Ovary (tissue), 10 donors: ENCODE measurements at places on chromosomes 5 and 9. TPM values are rescaled to one million over a fixed set of nuclear protein-coding genes. Genes with fewer than 3 reads are reported as not detected.

Gene TMEM245
- 73.1 TPM for total RNA-seq

Gene RANBP3L
- 2.2 TPM for total RNA-seq

Gene ADAMTSL1
- total RNA-seq, result 2.0 TPM

Gene KCNIP1
- 1.7 TPM for total RNA-seq

Gene GZMA
- total RNA-seq, result not detected

Gene ITGA1
- total RNA-seq, result 10.4 TPM

Gene CFAP77
- total RNA-seq, result not detected

Gene F2RL2
- total RNA-seq, result not detected

Gene ELOVL7
- total RNA-seq, result 1.2 TPM

Gene CDH10
- 0.15 TPM for total RNA-seq

Gene CATSPER3
- 0.69 TPM for total RNA-seq

Gene SPATA31A3
- total RNA-seq, result not detected

Gene SLC23A1
- total RNA-seq, result 14.5 TPM

Gene CCL27
- total RNA-seq, result not detected

Gene PCDHA8
- total RNA-seq, result 0.45 TPM

Gene S100Z
- total RNA-seq, result not detected

Gene CD274
- total RNA-seq, result 1.7 TPM

Gene TNFAIP8
- 1.4 TPM for total RNA-seq

Gene MLANA
- not detected for total RNA-seq

Gene CARD6
- 2.7 TPM for total RNA-seq

Gene PCDHGA12
- total RNA-seq, result 8.5 TPM

Gene PCDHB14
- total RNA-seq, result 3.8 TPM

Gene CA9
- 1.0 TPM for total RNA-seq

Gene NAIP
- total RNA-seq, result 10.4 TPM

Gene PCDHGA9
- total RNA-seq, result 5.4 TPM

Gene TNPO1
- 77.8 TPM for total RNA-seq

Gene TEX48
- not detected for total RNA-seq

Gene FBP2
- total RNA-seq, result not detected

Gene CCDC171
- 5.0 TPM for total RNA-seq

Gene UGT3A1
- total RNA-seq, result not detected

Gene LCN1
- not detected for total RNA-seq

Gene AGXT2
- total RNA-seq, result not detected

Gene PCSK1
- 2.3 TPM for total RNA-seq

Gene STC2
- total RNA-seq, result 0.83 TPM

Gene PCDHGB4
- total RNA-seq, result 8.8 TPM

Gene AFAP1L1
- 15.9 TPM for total RNA-seq

Gene CRHBP
- 2.8 TPM for total RNA-seq

Gene CCDC180
- total RNA-seq, result 11.7 TPM
